ENCODE measurements at places on chromosomes 7 and 10. TPM values are rescaled to one million over a fixed set of nuclear protein-coding genes. Genes with fewer than 3 reads are reported as not detected.

DNA sequence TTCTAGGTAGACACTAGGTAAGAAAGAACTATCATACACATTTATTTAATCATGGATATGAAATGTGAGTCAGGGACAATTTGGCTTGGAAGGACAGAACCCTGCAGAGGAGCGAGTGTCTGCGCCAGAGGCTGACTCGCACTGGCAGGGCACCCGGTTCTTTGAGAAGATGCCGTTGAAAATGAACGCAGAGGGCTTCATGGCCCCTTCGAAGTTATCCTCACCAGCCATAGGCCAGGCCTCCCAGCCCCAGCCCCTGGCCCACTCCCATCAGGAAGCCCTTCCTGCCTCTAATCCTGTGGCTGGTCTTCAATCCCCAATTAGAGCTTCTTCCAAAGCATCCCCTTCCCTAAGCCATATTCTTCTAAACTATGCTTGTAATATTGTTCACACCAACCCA lies 239.8 kb downstream of the TCERG1L start:
- no peak for DNase-seq

NEUROD6 gene
- not detected for total RNA-seq

DNA sequence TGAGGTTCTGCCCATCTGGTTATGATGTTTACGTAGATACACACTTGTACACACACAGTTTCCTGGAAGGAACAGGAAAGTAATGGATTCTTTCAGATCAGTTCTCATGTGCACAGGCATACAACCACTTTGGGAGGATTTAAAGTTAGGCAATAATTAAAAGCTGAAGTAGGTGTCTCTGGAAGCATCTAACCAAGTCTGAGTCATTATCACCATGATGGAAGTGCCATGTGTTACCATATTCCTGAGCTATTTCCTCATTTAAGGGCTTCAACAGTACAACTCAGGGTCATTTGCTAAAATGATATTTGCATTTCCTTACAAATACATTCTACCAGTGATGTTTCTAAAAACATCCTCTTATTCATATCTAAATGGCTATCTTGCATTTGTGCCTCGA lies 41.4 kb upstream of the BET1 start:
- DNase-seq = no peak

HYAL4 gene
- 0.48 TPM for total RNA-seq

GRCh38 chr10:60495338-60496055 lies 105.8 kb upstream of the ANK3 start:
- DNase-seq = no peak

DNA sequence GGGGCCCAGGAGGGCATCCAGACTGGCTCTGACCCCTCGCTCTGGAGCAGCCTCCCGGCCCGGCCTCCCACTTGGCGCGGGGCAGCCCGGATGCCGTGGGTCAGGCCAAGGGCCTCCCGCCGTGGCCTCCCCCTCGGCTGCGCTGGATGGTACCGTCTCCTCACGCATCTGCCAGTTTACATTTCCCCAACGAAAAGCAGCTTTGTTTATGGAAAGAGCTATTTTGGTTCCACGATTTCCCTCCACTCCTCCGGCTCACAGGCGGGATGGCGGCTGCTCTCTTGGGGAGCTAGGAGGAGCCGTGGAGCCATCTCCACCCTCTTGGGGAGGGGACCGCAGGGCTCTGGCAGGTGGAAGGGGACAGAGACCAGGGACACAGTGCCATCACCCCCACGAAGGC lies 93.2 kb upstream of the MYL10 start:
- DNase-seq = no peak

GRCh38 chr7:55179931-55180682 lies 161.3 kb downstream of the EGFR start:
- DNase-seq = no peak

- no peak for DNase-seq
Observed at GRCh38 chr7:49294611-49295010, 370.3 kb downstream of the CDC14C start.

DNA sequence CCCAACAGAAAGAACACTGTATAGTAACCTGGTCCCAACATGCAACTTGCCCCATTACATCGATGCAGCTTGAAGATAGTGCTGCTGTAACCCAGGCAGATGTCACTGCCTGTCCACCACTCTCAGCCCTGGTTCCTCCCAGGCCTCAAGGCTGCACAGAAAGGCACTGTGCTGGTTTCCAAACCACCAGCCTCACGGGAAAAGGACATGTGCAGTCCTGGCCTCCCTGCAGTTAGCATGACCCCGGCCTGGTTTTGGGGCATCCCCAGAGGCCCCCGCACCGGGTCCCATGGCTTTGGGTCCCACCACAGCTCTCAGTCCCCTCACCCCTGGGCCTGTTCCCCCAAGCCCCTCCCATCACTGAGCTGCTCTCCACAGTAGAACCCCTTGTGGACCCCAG lies 214.5 kb downstream of the TNS3 start:
- no peak for DNase-seq

RNF32 gene
- 3.1 TPM for total RNA-seq

XRCC2 gene
- total RNA-seq = 13.2 TPM

GRCh38 chr7:23544913-23545354 lies 13.2 kb upstream of the TRA2A start:
- DNase-seq = no peak

DNA sequence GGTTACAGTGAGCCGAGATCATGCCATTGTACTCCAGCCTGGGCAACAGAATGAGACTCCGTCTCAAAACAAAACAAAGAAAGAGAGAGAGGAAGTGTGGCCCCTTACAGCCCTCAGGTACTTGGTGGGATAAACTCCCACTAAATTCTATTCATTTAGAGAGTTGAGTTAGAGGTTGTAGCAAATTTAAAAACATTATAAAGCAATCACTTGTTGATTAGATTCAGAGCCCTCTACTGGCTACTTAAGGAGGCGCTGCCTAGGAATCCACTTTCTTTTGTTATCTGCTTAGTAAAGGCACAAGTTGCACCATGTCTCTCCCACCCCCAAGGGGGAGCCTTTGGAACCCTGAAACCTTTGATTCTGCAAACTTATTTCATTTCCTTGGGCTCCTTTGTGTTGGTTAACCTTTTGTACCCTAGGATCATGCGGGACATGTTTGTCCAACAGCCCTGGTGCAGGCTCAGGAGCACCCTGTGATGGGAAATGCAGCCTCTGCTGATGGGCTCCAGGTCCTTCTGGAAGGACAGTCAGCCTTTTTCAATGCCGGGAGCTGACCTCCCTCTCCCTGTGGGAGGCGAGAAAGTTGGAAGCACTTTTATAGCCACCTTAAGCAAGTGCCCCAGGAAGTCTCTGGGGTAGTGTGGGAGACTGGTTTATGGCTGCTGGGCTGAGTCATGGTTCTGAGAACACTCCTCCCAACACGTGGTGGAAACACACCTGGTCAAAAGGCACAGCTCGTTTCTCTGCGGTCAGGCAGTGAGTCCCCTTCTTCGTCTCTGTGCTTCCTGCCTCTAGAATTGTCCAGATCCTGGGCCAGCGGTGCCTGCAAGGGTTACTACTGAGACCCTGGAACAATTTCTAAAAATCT lies 2.3 kb downstream of the HKDC1 start:
- peak; percentile 82 for DNase-seq

ANXA7 gene
- total RNA-seq = 108 TPM

TRIP6 gene
- 31.5 TPM for total RNA-seq

GRCh38 chr10:100184840-100185239 lies 989 bp downstream of the ERLIN1 start:
- no peak for DNase-seq

- peak; percentile 45 for DNase-seq
Observed at GRCh38 chr10:63976538-63976937, 455.3 kb downstream of the REEP3 start.

SH2B2 gene
- 6.8 TPM for total RNA-seq

SFMBT2 gene
- 42.1 TPM for total RNA-seq

DNA sequence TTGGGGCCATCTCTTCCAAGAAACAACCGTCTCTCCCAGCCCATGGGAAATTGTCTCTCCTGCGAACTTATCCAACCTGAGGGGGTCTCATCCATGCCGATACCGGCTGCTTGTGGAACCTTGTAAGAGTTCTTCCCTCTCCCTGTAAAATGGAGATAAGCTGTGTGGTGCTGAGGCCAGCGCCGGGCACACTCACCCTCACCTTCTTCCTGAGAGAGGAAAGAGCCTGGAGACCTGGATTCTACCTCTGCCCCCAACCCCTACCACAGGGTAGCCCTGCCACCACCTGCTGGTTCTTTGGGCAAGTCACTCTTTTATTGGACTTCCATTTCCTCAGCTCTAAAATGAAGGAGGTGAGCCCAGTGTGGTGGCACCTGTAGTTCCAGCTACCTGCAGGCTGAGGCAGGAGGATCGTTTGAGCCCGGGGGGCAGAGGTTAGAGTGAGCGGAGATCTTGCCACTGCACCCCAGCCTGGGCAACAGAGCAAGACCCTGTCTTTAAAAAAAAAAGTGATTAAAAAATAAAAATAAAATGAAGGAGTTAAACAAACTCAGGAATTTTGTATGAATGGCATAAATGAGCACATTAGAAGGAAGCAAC lies 38.4 kb upstream of the PSAP start:
- DNase-seq = no peak

DNA sequence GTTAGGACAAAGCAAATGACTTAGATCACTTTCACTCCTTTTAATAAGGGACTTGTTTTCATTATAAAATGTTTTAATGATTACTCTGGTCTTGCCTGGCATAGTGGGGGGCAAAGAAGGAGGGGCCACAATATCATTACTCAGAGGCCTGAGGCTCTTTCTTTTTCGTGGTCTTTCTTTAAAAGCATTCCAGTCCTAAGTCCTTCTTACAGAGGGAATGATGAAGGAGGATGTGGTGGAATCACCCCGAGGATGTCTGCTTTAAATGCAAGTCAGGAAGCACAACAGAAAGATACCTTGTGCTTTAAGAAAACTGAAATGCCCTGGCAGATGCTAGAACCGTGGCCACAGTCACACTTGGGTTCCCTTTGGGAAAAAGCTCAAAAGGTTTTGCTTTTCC lies 379.1 kb downstream of the INHBA start:
- DNase-seq = no peak

RPEL1 gene
- not detected for total RNA-seq

GRCh38 chr7:84302949-84303348 lies 108.4 kb upstream of the SEMA3A start:
- no peak for DNase-seq
